AG09309 (cell line): ENCODE measurements at places on chromosomes 12 and 14.
A peak's percentile ranks its signal among the peaks of the same experiment; 100 is the strongest.

DNA sequence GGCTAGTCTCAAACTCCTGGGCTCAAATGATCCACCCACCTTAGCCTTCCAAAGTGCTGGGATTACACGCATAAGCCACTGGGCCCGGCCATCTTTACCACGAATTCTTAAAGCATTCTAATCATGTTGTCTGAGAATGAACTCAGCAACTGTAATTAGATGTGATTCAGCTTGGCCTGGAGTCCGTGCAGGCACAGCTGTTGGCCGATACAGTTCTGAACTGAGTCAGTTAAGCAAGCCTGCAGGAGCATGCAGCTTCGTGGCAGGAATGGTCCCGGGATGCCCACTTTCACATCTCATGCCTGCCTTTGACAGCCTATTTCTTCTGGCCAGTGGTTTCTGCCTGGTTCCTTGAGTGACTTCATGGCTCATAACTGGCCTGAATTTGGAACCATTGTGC lies 194.1 kb downstream of the ANO6 start:
- peak; percentile 70 for DNase-seq

GRCh38 chr14:63452796-63453195 lies 90.4 kb downstream of the PPP2R5E start:
- DNase-seq: no peak

DNA sequence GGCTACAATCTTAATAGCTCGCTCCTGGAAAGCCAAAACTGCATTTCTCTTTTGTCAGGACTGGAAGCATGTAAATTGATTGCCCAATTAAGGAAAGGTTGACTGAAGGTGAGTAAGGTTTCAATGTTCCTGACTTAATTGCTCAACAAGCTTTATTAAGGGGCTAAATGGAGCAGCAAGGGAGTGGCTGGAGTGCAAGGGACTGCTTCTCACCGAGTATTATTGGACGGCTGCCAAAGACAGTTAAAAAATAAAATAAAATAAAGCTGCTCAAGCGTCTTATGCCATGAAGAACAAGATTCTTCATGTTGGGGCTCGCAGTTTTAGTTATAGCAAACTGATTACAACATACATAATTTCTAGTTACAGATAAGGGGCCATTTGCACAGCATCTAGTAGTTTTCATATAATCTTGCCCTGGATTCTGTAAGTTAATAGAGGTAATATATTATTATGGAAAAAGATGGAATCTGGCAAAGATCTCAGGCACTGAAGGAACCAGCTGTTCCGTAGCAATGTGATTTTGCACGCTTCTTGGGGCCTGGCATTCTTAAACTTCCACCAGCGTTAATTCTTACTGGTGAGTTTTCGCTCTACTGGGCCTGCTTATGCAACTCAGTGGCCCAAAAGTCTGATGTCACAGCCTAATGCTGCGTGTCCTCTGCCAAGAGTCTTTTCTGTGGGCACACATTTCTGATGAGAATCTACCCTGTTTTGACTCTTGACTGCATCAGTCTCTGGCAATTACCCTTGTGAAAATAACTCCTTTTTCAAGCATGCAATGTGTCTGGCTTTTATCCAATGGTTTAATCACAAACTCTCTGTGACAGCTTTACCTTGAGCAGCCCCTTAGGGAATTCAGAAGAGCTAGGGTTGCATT lies 108.5 kb downstream of the SLC38A1 start:
- no peak for DNase-seq

GRCh38 chr12:168763-169525 lies 45.0 kb downstream of the SLC6A12 start:
- DNase-seq: no peak

DNA sequence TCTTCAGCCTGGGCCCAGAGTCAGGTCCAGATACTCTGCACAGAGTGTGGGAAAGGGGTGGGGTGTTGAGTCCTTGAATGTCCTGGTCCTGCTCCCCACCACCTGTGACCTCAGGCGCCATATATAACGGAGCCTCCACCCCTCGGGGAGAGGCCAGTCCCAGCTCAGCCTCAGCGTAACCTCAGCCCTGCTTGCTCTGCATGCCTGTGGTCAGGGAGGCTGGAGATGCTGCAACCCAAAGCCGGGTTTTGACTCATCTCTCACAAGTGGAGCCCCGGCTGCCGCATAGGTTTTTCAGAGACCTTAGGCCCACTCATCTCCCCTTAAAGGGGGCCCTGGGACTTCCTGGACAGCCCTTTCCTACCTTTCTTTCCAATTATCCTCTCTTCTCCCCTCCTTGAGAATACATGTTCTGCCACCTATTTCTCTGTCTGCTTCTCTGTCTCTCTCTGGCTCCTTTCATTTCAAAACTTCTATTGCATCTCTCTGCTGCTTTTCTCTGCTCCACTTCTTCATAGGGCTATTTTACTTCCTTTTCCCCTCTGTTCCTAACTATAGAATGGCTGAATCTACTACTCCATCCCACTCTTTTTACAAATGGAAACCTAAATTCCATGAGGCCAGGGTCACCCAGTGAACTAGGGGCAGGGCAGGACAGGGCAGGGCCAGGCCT lies 1.2 kb downstream of the ITGB7 start:
- no peak for DNase-seq

- DNase-seq: no peak
These were observed 16.7 kb upstream of the ZFP36L1 start for GRCh38 chr14:68809524-68809923.

- DNase-seq: no peak
These were observed 507 bp downstream of the SPTSSA start for GRCh38 chr14:34461334-34462131.

- no peak for DNase-seq
These were observed 168.9 kb downstream of the ADGRD1 start for GRCh38 chr12:131122631-131123030.

DNA sequence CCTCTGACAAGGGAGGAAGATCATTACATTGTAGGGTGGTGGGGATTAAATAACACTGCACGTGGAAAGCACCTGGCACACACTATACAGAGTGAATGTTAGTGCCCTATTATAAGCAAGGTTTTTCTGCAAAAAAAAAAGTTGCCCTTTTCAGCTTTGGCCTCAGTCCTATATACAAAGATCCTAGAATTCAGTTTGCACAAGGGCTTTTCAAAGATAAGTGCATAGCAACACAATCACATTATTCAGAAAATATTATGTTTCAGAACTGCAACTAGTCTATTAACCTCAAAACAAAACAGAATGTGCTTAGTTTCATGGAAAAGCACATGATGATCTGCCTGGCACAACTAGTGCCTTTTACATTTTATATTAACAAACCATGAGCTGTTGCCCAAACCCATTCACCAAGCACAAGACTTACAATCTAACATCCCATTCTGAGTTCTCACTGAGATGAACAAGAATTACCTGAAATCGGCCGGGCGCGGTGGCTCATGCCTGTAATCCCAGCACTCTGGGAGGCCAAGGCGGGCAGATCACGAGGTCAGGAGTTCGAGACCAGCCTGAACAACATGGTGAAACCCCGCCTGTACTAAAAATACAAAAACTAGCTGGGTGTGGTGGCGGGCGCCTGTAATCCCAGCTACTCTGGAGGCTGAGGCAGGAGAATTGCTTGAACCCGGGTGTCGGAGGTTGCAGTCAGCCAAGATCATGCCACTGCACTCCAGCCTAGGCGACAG lies 1.8 kb downstream of the TM7SF3 start:
- no peak for DNase-seq
